SIG-M5 (cell line): ENCODE measurements at places on chromosomes 4 and X.

DNA sequence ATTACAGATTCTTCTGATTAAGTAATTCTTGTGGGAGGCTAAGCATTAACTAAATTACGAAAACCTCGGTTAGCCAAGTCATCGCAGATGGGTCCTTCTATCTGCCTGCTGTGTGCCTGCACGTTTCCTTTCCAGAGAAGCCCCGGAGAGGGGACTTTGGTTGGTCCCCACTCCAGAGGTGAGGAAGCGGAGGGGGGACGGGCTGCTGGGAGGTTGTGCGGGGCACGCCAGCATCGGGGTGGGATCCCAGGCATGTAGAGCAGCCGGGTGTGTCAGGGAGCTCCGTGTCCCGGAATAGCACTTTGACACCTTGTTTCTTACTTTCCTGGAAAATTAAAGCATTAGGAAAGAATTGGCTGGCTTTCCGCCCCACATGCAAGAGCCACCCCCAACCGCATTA, 26.6 kb downstream of the PIGG start:
- DNase-seq, result no peak

- DNase-seq, result no peak
Observed at GRCh38 chrX:107450823-107451509, 1.5 kb downstream of the FRMPD3 start.

DNA sequence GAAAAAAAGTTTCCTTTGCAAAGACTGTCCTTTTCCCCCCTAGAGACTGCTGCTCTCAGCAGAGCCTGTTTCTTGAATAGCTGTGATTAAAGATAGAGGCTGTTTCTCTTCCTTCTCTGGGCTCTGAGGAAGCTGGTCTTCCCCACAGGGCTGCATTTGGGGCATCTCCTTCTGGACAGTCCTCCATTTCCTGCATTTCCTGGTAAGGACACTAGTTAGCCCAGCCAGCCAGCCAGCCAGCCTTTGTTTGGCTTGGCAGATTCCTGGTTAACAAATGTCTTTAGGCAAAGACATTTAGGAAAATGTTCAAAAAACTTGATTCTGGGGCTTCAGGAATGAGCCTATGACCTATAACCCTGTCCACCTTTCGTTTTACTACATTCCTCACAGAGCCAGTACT, 34.0 kb upstream of the PLAC1 start:
- DNase-seq, result no peak

GRCh38 chrX:40145923-40146261, 48.1 kb upstream of the BCOR start:
- no peak for DNase-seq

GRCh38 chrX:31136144-31136611, 64.3 kb upstream of the FTHL17 start:
- DNase-seq, result peak; percentile 1

DNA sequence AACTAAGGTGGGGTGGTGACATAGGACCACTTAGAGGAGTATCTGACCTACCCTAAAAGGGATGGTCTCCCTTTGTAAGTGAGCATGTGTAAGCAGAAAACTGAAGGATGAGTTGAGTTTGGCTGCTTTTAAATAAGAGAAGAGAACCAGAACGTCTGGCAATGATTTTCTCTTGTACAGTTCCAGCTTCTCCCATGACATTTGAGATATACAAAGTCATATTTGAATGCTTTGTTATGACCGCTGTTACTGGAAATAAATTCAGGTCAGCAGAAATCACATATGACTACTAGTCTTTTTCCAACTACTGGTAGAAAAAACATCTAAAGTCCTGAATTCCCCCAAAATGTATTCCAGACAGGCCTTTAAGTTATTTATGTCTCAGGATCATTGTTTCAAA, 313.3 kb upstream of the BMP3 start:
- no peak for DNase-seq

DNA sequence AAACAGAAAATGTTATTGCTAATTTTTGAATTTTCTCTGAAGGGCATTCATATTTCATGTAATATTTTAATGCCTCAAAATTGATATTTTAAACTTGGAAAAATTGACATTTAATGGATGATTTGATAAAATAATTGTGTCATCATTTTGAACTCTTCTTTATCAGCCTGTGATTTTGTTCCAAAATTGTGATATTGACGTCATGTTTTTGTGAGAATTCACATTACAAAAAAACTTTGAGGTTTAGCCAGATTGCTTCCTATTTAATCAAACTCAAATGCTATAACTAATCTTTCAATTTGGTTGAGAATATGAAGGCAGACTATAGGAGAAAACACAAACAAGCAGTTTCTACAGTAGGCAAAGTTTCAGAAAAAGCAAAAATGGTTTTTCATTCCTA, 137.4 kb downstream of the GRIA2 start:
- no peak for DNase-seq

GRCh38 chr4:38560768-38561558, 103.0 kb upstream of the KLF3 start:
- no peak for DNase-seq

DNA sequence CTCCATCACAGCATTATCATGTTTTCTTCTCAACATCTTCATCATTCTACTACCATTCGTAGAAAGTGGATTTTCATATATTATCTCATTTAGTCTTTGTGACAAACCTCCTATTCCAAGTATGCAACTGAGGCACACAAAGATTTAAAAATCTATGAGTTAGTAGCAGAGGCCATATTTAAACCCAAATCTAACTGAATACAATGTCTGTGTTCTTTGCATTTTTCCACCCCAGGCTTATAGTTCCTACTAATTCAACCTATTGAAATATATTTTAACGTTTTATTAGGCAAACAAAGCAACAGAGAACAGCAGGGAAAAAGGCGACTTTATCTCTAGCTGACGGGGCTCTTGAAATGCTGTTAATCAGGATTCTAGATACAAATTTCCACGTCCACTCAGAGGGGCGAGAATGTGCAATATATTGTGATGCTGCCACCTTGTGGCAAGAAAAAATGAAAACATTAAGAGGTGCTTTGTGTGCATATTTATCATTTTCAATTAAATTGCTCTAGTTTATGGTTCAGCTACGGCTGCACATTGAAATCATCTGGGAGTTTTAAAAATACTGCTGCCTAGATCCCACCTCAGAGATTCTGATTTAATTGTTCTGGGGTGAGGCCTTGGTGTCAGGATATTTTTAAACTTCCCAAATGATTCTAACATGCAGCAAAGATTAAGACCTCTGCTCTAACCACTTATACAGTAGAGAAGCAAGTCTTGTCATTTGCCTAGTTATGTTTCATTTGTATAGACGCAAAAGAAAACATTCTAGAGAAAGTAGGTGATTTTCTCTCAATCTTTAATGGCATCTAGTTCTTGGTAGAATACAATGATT, 315.9 kb downstream of the MAPK10 start:
- DNase-seq, result no peak

- DNase-seq, result no peak
Observed at GRCh38 chr4:78953769-78954666, 14.8 kb upstream of the PAQR3 start.

- DNase-seq, result no peak
Observed at GRCh38 chr4:120293341-120293740, 226.7 kb upstream of the MAD2L1 start.

DNA sequence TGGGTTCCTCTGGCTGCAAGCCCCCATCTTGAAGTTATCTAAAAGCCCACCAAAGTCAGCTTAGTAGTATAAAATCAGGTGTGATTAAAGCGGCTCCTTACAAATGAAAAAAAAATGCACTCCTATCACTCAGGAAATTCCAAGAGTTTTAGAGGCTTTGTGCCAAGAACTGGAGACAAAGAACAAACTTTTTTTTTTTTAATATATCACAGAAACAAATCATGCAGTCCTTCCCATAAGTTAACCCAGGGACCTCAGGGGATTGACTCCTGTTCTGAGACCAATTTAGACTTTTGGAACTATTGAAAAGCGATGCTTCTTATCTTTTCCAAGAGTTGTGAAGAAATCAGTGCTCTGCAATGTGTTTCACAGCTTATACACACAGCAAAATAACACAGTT, 53.6 kb downstream of the HHIP start:
- DNase-seq, result no peak

DNA sequence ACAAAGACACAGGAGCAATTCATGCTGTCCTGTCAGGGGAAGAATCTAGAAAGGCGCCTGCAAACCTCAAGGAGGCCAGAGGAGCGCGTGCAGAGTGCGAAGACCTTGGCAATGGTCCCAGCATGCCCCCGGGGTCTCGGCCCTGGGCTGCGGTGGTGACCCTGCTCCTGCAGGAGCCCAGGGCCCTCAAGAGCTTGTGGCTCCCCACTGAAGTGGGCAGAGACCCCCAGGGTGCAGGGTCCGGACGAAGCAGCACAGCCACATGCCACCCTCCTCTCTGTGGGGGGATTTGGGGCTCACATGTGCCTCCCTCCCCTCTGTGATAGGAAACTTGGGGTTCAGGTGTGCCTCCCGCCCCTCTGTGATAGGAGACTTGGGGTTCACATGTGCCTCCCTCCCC, 39.3 kb downstream of the GAK start:
- DNase-seq, result no peak

DNA sequence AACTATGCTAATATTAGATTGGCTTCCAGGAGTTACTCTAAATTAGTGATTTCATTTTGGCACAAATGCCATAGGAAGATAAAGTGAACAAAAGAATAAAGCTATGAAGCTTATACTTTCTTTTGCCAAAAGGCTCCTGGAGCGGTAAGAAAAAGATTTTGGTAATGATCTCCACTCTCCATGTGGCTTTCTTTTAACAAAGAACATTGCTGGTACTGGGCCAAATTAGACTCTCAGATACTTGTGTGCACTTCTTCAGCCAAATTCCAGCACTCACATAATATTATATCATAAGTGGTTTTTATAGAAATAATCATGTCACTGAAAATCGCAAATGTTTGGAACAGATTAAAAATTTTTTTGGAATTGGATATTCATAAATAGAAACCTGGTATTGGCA, 142.4 kb upstream of the FGF13 start:
- no peak for DNase-seq

DNA sequence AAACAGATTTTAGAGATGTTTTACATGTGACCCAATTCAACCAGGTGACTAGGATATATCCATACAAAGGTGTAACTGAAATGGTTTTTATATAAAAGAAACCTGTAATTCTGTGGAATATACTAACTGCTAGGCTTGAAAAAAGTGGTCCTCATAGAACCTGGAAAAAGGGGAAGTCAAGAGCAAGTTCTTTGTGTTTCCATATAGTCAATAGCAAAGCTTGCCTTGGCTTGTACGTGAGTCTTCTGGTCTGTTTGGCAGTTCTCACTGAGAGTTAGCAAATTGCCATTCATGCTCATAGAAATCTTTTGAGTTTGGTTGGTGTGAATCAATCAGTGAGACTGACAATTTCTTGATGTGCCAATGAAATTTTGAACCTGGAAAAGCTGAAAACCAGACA, 79.4 kb upstream of the SMIM10 start:
- no peak for DNase-seq

DNA sequence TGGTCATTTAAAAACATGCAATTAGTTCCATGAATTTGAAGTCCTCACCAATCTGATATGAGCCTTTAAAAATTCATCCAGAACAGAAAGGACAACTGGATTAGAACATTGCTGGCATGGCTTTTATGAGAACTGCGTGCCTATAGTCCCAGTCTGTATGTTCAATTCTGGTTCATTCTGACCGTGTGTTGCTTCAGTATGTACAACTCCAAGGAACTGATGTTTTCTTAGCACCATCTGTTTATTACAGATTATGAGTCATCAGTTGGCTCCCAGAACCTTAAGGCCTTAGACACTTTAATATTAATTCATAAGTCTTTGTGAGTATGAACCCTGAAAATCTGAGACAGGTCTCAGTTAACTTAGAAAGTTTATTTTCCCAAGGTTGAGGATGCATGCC, 115.0 kb downstream of the CEP44 start:
- no peak for DNase-seq

DNA sequence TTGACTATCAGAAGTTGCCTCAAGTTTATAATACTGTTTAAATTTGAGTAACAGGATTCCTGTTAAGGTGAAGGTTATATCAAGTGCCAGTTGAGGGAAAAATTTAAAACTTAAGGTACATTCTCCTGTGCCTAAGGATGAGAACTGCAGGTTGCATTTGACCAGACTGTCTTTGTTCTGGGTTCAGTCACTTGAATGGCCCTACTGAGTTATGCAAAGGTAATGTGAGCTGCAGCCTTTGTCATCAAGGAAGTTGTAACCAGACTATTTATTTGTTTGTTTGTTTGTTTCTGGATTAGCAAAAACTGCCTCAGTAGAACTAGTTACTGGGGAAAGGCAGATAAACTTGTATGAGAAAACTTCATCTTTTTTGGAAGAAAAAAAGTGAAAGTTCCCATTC, 131.9 kb downstream of the ATOH1 start:
- no peak for DNase-seq

DNA sequence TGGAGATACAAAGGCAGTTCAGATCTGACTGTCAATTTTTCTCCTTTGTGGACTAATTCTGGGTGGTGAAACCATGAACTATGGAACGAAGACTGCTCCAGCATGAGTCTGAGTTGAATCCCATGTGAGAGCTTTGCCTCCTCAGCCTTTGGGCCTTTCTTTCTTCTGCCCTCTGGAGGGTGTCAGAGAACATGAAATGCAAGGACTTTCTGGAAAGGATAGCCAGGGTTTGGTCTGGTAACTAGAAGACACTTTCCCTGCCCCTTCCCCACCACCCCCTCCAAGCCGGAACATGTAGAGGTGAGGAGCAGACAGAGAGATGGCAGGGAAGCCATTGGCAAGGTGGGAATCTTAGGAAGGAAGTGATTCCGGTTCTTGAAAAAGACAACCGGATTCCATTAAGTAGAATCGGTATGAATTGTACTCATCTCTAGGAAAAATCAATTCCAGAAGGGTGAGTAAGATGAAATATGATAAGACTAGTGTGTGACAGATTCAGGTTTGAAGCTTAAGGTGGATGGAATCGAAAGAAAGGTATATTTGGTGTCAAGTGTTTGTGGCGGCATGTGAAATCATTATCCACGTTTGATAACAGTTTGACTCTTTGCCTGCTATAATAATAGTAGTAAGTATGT, 19.0 kb downstream of the FHL1 start:
- no peak for DNase-seq

DNA sequence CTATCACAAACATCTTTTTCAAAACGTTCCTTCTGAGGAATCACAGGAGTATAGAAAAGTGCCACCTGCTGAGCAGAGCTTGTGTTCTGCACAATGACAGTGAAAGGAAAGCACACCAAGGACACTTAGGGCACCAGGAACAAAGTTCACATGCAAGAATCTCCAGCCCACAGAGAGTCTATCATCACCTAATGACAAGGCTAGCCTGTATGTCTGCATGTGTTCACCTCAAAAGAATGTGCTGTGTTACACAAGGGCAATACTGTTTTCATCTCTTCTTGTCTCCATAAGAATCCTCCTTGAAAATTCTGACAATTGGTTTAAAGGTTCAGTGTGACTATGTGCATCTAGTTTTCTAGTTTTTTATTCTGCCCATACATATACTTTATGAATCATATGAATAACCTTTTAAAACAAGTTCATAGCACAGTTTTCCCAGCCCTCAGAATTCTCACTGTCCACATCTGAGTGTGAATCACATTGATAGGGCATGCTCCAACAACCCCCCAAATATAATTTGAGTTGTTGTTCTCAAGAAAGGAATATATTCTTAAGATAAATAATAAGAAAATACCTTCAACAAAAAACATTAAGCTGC, 118.0 kb downstream of the PWWP3B start:
- no peak for DNase-seq
